ENCODE measurements at places on chromosomes 2 and 18.

GRCh38 chr2:199471443-199472057 is 13.8 kb upstream of the SATB2 start:
- DNase-seq, result no peak

- no peak for DNase-seq
Measured at GRCh38 chr2:207473931-207474235, 55.9 kb upstream of the CREB1 start.

- no peak for DNase-seq
Measured at GRCh38 chr2:138034536-138034935, 70.3 kb downstream of the HNMT start.

DNA sequence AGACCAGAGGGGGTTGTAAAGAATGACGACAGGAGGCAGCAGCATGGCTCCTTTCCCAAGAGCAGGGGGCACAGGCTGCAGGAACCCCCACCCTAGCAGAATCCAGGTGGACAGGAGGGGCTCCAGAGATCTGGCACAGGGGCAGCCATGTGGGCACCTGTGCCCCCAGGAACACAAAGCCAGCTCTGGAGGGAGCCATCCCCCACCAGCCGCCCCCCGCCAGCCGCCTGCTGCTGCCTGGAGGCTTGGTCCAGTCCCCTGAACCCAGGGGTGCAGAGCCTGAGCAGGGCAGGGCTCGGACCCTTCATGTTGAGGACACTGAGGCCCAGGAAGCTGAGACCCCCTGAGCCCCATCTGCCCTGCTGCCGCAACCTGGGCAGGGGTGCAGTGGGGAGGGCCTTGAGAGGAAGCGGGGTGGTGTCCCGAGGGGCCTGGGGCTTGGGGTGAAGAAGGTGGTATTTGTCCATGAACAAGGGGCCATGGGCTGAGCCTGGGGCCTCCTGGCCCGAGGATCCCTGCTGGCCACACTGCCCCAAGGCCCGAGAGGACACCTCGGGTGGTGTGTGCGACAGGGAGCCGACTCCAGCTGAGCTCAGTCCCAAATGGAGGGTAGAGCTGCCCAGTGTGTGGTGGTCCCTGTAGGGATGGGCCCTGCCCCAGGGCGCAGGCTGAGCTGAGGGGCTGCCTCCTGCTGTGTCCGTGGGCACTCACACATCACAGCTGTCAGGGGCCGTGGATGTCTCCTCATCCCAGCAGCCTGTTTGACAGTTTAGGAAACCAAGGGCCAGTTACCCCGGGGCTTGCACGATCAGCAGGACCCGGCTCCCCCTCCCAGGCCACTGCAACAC is 39.8 kb upstream of the SNED1 start:
- no peak for DNase-seq

GRCh38 chr2:23548143-23548769 is 163.3 kb downstream of the KLHL29 start:
- DNase-seq, result no peak

GRCh38 chr18:13548966-13549879 is 177.1 kb downstream of the FAM210A start:
- DNase-seq, result no peak

GRCh38 chr2:54088191-54088634 is 27.2 kb upstream of the ACYP2 start:
- no peak for DNase-seq
